ENCODE measurements at places on chromosomes 2 and 18.

GRCh38 chr2:133780099-133780996 lies 212.1 kb upstream of the NCKAP5 start:
- DNase-seq = peak; percentile 31

DNA sequence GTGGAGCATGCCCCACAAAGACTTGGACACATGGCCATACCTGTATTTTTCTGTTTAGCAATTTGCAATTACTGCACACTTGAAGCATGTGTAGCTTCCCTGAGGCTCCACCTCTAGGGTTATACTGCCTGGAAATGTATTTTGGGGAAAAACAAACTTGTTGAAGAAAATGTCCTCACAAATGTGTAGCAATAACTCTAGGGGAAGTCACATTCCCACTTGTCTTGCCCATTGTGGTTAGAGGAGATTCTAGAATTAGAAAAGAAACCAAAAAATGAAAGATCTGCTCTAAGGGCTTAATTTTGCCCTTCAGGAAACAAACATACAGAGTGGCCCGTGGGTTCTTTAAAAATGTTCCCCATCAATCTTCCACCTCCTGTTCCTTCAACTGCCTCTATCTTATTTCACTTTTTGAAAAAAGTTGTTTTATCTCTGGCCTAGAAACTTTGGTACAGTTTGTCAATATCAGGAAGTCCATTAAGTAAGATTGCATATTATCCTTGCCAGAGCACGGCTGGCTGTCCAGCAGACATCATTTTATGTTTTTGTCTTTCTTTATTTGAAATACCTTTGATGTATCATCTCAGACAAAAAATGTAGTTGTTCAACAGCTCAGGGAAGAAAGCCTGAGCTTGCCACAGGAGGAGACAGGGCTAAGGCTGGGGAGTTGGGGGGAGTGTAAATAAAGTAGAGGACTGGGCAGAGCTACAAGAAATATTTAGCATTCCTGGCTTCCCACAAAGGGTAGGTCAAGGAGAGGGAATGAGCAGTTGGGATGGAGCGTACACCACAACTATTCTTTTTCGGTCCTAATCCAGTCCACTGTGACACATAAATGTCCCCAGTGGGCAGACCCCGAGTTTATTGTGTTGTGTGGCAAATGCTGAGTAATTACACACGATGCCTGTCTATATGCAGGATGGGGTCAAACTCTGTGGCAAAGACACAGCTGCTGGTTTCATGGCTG lies 96.8 kb upstream of the CDC42EP3 start:
- no peak for DNase-seq

GRCh38 chr2:96110621-96111256 lies 5.6 kb downstream of the ADRA2B start:
- DNase-seq = no peak

DNA sequence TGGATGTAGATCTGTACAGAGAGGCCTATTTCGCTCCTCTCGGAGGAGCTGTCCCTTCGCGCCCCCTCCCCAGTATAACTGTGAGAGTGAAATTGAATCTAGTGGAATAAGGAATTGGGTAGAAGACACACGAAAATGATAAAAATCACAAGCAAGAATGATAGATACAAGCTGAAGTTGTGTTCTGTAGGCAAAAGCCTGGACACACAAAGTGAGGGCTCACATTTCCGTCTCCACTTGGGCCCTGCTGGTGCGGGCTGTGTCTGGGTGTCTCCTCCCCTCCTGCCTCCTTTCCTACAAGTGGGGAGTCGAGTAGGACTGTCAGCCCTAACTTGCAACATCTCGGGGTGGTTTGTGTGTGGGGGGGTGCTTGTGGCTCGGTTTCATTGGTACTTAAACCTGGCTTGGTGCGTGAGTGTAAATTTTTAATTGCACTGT lies 457 bp upstream of the SP9 start:
- DNase-seq = peak; percentile 31

GRCh38 chr2:217935901-217936684 lies 66.7 kb downstream of the TNS1 start:
- DNase-seq = no peak

- DNase-seq = no peak
Measured at GRCh38 chr18:10776493-10776892, 250.7 kb downstream of the NAPG start.

DNA sequence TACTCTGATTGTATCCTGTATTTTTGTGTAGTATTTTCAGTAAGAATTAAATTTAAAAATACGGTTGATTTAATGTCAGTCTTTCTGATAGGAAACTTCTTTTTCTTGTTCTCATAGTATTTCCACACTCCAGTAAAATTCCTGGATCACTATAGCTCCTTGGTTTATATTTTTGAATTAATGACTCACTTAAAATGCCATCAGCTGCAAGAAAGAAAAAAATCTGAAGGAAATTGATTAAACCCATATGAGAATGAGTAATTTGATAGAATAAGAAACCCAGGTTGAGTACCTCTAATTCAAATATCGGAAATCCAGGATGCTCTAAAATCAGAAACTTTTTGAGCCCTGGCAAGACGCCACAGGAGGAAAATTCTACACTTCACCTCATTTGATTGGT lies 186.8 kb upstream of the RND3 start:
- DNase-seq = no peak

DNA sequence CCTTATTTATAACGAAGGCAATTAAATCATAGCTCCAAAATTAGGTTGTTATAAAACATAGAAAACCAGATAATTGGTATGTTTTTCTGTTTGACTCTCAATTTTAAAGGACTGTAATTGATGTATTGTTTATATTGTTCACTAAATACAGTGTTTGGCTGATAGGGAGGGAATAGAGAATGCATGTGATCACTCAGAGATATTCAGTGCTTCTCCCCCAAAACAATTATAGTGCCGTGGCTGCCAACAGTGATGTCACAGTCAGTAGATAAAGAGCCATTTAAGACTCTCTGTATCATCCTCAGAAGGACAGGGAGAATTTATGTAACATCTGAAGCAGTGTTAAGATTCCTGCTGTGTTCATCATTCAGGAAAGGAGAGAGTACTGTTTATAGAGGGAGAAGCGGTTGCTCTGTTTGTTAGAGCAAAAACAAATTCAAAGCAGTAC lies 69.6 kb downstream of the PHLPP1 start:
- no peak for DNase-seq

GRCh38 chr2:224579411-224579810 lies 5.8 kb downstream of the CUL3 start:
- no peak for DNase-seq

- DNase-seq = no peak
Measured at GRCh38 chr2:20540587-20541293, 93.9 kb downstream of the RHOB start.

GRCh38 chr2:168730344-168730743 lies 72.1 kb upstream of the NOSTRIN start:
- no peak for DNase-seq

- no peak for DNase-seq
Measured at GRCh38 chr2:6343076-6343475, 522.6 kb downstream of the CMPK2 start.

DNA sequence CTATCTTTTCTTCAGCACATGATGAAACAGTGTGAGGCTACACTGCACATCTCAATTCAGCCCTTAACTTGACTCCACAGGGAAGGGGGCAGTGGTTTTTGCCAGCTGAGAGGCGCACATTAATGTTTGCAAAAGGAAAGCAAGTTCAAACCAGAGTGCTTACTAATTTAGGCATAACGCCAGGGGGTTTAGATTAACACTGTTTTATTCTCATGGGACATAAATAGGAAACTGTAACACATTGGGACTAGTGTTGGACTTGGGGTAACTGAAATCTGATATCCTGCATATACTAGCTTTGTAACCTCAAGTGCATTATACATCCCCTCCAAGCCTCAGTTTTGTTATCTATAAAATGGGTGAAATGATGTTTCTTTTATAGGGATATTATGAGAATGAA lies 821.2 kb upstream of the ID2 start:
- no peak for DNase-seq

DNA sequence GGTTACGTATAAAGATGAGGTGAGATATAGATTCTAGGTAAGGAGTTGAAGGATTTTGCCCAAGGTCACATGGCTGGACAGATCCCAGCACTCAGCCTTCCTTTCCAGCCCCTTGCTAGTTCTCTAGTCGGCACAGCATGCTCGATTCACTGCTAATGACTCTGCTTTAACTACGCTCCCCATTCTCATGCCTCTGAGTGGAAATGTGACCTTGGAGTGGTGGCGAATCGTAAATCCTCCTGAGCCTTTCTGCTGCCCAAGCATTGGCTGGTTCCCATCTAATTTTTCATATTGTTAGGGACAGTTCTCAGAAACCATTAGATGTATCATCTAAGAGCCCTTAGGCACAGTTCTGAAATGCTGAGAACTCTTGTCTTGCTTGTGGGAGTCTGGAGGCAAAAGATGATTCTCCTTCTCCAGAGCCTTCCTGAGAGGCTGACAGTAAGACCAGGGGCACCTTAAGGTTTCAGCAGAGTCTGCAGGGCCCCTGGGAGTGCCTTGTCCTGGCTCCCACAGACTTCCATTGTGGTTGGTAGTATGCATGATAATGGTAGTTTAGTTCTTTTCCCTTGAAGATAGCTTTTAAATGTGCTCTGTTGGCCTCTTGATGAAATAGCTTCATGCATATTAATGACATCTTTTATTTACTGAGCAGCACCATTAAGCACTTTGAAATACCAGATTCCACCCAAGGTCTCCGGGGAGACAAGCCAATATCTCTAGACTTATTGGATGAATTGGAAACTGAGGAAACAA lies 377.8 kb upstream of the SLC14A2 start:
- DNase-seq = no peak

- no peak for DNase-seq
Measured at GRCh38 chr2:198901894-198902293, 555.8 kb downstream of the SATB2 start.

DNA sequence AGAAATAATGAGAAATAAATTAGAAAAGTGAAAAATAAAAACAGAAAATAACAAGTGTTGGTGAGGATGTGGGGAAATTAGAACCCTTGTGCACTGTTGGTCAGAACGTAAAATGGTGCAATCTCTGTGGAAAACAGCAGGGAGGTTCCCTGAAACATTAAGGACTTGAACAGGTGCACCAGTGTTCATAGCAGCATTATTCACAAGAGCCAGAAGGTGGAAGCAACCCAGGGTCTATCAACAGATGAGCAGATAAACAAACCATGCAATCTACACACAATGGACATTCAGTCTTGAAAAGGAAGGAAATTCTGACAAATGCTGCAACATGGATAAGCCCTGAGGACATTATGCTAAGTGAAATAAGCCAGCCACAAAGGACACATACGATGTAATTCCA lies 58.2 kb upstream of the TFCP2L1 start:
- no peak for DNase-seq

DNA sequence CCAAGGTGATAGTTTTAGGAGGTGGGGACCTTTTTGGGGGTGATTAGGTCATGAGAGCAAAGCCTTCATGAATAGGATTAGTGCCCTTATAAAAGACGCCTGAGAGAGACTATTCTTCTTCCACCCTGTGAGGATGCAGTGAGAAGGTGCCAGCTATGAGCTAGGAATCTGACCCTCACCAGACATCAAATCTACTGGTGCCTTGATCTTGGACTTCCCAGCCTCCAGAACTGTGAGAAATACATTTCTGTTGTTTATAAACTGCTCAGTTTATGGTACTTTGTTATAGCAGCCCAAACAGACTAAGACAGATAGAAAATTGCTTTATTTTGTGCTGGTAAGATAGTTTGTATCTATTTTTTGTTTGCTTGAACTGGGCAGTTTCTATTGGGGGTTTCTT lies 40.1 kb downstream of the PHLPP1 start:
- DNase-seq = no peak

- DNase-seq = peak; percentile 5
Measured at GRCh38 chr2:124875627-124876244, 850.6 kb downstream of the CNTNAP5 start.

Measured in GM13977 (cell line).